ENCODE measurements at places on chromosomes 7 and 10.

GRCh38 chr7:37287131-37287855 lies 161.4 kb downstream of the ELMO1 start:
- DNase-seq = peak; percentile 82

GRCh38 chr10:83176901-83177300 lies 962.4 kb upstream of the GHITM start:
- DNase-seq = no peak

DNA sequence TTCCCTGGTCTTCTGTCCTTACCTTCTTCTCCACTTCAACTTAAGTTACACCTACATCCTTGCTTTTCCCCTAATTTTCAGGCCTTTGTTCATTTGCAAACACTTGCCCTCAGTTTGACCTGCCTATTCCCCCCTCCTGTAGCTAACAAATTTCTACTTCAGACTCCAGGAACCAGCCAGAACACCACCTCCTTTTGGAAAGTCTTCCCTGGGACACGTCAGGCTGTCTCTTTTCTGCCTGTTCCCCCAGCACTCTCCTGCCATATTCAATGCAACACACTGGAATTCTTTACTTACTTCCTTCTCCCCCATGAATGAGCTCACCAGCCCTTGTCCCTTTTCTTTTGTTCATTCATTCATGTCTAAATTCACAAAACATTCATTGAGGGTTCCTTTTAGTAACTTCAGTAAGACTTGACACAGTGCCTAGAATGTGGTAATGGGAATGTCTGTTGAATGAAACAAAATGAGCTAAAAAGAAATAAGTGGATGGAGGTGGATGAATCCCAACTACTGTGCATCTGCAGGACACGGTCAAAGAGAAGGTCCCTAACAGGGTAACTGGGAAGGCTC lies 478.0 kb downstream of the KCNMA1 start:
- DNase-seq = no peak

DNA sequence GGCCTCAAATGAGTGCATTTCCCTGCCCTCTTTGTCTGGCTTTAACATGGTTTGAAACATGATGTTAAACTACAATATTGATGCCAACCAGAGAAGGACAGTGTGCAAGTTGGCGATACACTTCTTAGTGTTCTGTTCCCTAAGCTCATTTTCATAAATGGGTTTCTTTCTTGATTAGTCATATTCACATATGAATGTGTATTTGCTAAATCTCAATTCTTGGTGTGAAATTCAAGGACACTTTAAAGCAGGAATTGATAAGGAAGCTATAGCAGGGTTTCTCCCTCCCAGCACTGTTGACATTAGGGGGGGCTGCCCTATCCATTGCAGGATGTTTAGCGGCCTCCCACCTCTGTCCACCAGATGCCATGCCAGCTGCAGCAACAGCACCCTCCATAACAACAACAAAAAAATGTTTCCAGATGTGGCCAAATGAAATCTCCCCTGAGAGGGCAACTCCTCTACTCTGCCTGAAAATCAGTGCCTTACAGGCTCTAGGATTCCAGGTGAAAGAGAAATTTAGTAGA lies 13.1 kb downstream of the CCNY start:
- DNase-seq = no peak

- no peak for DNase-seq
These were observed 205.6 kb upstream of the PFKP start for GRCh38 chr10:2861632-2862210.

- DNase-seq = no peak
These were observed 62.6 kb downstream of the CACNB2 start for GRCh38 chr10:18202680-18203460.

DNA sequence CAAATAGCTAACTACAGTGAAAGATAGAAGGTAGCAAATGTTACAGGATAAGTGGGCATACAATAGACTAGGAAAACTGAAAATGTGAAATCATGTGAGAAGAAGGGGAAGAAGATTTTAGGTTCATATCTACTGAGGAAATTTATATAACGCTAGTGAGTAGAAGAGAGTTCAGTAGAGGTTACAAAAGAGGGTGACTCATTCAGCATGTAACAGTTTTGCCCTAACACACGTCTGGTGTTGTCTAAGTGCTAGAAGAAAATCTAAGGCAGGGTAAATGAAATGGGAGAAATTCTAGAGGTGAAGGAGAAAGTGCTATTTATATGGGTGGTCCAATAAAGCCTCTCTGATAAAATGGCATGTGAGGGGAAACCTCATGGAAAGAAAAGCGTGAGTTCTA lies 731.4 kb upstream of the POT1 start:
- DNase-seq = no peak

DNA sequence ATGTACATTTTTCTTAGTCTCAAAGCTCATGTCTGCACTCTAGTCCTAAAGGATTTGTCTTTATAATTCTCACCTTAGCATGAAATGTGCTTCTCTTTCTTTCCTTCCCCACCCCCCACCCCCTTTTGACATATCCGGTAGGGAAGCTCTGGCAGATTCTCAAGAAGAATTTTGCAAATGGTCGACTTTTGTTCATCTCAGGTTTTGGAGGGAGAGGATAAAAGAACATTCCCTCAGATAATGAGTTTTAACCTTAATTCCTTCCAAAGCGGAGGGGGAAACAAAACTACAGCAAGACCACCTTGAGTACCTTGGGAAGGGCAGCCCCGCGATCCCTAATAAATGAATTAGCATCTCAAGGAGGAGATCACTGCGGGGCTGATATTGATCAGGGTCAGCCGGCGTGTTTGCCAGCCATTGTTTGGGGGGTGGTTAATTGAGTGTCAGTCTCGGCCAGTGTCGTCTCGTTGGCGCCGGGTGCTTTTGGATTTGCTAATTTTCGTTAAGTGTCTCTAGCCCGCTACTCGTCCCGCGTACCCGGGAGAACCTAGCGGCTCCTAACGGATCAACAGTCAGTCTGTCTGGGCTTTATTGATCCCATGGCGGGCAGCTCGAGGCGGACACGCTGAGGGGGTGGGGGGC lies 874 bp upstream of the BAMBI start:
- peak; percentile 56 for DNase-seq

- DNase-seq = no peak
These were observed 125.5 kb downstream of the PTPN20 start for GRCh38 chr10:47036771-47037170.

GRCh38 chr7:69399401-69399800 lies 198.9 kb upstream of the AUTS2 start:
- DNase-seq = no peak

GRCh38 chr7:77627309-77627676 lies 69.0 kb upstream of the RSBN1L start:
- peak; percentile 81 for DNase-seq

DNA sequence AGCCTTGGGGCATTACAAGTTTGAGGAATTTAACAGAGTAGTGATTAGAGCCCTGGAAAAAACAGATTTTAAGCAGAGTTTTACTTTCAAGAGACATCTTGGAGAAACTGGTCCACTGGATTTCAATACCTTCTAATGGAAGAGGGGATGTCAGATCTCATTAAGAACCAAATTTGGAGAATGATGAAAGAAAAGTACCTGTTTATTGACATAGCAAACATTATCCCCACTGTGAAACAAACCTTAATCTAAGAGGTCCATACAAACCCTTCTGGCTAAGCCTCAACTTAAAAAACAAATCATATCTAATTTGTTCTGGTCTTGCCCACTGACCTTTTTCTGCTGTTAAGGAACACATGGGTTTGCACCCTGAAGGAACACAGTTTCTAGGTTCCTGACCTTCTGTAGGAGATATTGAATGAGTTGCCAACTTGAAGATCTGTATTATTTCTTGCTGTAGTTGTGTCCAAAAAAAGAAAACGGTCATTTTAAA lies 53.5 kb downstream of the LAMB1 start:
- DNase-seq = no peak

DNA sequence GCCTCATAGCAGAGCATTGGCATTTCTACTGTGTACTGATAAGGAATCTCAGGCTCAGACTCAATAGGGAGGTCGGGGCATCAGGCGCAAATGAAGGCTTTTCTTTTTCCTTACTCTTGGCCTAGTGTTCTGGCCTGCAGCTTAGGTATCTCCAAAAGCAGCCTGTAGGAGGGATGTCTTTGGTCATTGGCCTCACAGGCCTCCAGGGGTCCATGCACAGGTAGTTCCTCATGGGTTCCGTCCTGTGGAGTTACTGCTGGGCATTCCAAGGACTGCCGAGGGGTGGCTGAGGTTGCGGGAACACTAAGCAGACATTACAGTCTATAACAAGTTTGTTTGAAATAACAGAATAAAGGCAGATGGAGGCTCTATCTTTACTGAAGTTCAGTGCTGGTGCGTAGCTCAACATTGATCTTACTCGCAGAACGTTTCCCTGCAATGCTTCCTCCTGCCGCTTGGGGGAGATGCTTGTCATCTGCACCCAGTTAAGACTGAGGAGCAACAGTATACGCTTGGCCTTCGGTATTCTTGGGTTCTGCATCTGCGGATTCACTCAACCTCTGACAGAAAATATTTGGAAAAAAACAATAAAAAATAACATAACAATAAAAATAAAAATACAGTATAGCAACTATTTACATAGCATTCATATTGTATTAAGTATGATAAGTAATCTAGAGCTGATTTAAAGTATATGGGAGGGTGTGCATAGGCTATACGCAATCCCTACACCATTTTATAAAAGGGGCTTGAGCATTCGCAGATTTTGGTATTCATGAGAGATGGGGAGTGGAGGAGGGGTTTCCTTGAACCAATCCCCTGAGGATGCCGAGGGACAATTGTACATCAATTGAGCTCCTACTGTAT lies 58.9 kb downstream of the SH2D4B start:
- peak; percentile 73 for DNase-seq

GRCh38 chr10:3043512-3044368 lies 23.6 kb upstream of the PFKP start:
- DNase-seq = peak; percentile 85

- DNase-seq = no peak
These were observed 211.0 kb downstream of the LRRN3 start for GRCh38 chr7:111301891-111302290.
